ENCODE measurements at places on chromosomes 2 and 18. TPM values are rescaled to one million over a fixed set of nuclear protein-coding genes. Genes with fewer than 3 reads are reported as not detected.

DNA sequence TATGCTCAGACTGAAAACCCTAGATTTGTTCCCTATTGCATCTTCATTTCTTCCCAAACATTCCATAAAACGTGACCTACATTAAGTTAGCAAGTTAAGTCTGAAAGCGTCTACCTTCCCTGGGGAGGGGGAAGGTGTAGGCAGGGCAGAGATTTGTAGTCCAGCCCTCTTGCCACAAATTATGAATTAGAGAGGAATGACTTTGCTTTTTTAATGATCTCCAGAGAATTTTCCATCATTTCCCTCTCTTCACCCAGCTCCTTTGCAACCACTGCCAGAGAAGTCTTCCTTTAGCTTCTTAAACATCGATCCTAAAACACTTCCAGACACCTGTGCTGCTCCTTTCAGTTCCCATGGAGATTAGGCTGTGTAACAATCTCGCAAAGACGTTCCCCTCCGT, 1.2 kb downstream of the C2orf76 start:
- DNase-seq: no peak

GRCh38 chr2:51071191-51071590, 39.3 kb upstream of the NRXN1 start:
- DNase-seq: no peak

The EVX2 gene
- total RNA-seq: not detected

DNA sequence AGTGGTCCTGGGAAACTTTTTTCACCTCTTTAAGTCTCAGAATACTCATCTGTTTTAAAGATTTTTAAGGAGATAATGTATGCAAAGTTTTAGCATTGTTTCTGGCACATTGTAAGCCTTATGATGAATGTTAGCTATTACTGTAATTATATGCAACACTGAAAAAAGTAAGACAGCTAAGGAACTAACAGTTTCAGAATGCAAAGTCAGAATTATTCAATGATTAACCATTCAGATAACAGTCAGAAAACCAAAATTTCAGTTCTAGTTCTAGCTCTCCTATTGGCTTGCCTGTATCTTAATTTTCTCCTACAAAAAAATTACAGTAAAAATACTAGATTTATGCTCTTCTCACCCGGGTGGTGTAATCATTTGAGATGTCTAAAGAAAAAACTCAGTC, 101.1 kb downstream of the SLC4A10 start:
- no peak for DNase-seq

- DNase-seq: peak; percentile 55
These were observed 43.5 kb downstream of the ASAP2 start for GRCh38 chr2:9250091-9250490.

DNA sequence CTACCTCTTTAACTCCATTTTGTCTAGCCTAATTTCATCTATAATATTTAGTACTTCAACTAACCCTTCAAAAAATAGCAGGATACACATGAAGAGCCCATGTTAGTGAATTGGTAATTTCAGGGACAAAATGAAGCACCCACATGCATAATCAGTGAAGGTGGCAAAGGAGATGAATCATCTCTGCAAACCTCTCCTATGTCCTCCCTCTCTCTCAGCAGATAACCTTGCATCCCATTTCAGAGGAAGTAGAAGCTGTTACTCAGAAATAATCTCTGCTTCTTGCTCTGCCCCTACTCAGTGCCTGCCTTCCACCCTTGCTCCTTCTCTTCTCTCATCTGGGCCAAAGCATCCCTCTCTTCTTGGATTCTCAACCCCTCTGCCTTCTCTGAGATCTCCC, 60.2 kb upstream of the CAVIN2 start:
- no peak for DNase-seq

- DNase-seq: no peak
These were observed 59.7 kb upstream of the TPO start for GRCh38 chr2:1353543-1353942.

DNA sequence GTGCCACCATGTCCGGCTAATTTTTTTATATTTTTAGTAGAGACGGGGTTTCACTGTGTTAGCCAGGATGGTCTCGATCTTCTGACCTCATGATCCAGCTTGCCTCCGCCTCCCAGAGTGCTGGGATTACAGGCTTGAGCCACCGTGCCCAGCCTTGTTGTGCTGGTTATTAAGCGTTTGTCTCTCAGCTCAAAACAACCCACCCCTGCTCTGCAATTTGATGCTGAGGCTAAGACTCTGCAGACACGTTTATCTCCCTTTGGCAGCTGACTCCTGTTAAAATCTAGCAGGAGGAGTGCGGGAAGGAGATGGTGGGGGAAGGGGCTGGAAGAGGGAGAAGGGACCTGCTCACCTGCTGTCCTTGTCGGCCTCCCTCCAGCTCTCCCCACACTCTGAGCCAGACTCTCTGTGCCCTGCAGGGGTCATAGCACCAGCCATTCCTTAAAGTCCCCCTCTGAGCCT, 29.9 kb upstream of the IMPA2 start:
- DNase-seq: no peak

DNA sequence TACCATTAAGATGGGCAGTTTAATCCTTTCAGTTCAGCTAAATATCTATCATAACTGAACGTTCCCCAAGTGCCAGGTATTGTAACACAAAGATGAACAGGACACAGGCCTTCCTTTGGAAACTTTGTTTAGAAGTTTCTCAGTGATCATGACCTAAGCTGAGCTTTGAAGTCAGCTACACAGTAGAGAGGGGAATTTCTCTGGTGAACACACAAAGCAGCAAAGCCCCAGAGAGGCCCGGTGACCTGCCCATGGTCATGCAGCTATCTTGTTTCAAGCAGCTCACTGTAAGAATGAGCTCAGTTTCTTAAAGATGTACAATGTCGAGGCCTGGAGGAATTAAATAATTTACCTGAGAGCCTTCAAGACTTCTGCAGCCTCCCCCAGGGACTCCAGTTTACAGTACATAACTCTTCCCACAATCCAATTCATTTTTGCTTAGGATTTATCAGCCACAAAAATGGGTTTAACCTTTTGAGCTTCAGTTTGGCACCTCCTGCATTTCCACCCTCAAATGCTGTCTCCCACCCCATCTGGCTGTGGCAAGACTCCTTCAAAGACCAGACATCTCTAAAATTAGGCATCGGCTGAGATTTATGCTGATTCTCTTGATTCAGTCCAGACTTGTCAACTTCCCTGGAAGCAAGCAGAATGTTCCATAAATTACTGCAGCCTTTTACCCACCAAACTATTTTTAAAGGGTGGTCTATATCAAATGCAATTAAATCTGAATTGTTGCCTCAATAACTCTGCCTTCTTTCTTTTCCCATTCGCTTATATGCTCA, 325.6 kb downstream of the TXNL1 start:
- no peak for DNase-seq

The UPP2 gene
- total RNA-seq: not detected

- peak; percentile 13 for DNase-seq
These were observed 180.5 kb downstream of the AGPS start for GRCh38 chr2:177573120-177573519.

The PTPRM gene
- 51.8 TPM for total RNA-seq

GRCh38 chr18:35458271-35458670, 39.5 kb downstream of the INO80C start:
- peak; percentile 24 for DNase-seq

The ALPI gene
- total RNA-seq: not detected

GRCh38 chr2:144111437-144111836, 408.5 kb downstream of the ZEB2 start:
- peak; percentile 89 for DNase-seq

The WDR12 gene
- total RNA-seq: 72.1 TPM

DNA sequence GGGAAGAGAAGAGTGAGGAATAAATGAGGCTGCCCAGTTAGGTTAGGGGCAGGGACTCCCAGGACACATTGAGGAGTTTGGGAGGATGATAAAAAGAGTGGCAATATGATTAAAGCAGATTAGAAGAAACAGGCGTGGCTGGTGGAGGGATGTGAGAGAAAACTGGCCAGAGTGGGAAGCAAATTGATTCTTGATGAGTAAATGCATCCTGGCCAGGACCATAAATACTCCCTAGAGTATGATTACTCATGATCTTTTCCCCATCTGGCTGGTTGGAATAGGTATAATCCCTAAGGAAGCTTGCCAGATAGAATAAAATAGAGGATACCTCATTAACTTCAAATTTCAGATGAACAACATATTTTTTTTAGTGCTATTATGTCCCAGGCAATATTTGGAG, 21.5 kb upstream of the DAW1 start:
- peak; percentile 43 for DNase-seq

DNA sequence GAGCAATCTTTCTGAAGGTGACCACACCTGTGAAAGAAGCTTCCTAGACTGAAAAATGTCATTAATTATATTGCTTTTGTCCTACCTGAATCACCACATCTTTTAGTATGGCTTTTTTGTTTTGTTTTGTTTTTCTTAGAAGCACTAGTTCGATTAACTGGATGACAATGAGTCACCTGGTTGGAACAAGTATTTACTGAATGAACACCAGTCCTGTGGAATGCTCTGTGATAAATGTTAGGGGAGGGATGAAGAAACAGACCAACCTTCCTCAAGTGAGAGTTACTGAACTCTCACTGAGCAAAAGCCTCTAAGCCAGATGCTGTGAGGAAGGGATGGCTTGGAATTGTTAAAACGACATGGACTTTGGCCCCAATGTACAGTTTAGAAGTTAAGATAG, 26.8 kb upstream of the DCC start:
- no peak for DNase-seq

DNA sequence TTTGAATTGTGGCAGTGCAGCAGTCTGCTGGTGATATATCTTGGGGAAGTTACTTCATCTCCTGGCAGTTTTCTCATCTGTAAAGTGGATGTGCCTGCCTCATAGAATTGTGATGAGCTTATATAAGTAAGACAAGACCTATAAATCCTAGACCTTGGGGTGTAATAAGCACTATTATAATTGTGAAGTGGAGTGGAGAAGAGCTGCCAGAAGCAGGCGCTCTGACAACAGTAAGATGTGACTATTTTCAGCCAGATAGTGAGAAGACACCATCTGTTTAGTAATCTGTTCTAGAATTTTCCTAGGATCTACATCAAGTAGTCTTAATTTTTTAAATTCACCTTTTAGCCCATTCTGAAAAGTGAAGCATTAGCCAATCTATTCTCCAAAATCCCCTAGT, 85.6 kb upstream of the TSPYL6 start:
- peak; percentile 37 for DNase-seq

DNA sequence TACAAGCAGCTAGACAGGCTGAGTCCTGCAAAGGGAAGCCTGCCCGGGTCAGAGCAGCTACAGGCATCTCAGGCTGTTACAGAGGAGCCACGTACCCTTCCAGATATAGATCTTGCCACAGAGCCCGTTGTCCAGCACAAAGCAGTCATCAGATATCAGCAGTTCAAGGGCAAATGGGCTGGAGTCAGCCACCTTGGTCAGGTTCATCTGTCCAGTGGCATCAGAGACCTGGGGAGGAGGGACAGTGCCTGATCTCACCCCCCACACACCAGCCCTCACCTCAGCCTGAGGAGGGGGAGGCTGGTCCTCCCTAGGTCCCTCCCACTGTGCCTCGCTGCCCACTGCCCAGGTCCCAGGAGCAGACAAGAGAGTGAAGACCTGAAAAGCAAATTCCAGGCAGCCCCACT, 12.2 kb downstream of the CAPG start:
- DNase-seq: no peak

- no peak for DNase-seq
These were observed 906.7 kb downstream of the NRXN1 start for GRCh38 chr2:50125246-50125645.

The CYP20A1 gene
- 31.4 TPM for total RNA-seq

The EFEMP1 gene
- 3.7 TPM for total RNA-seq

The C18orf54 gene
- total RNA-seq: 7.6 TPM

The CRYGC gene
- not detected for total RNA-seq

The USP14 gene
- 16.6 TPM for total RNA-seq

DNA sequence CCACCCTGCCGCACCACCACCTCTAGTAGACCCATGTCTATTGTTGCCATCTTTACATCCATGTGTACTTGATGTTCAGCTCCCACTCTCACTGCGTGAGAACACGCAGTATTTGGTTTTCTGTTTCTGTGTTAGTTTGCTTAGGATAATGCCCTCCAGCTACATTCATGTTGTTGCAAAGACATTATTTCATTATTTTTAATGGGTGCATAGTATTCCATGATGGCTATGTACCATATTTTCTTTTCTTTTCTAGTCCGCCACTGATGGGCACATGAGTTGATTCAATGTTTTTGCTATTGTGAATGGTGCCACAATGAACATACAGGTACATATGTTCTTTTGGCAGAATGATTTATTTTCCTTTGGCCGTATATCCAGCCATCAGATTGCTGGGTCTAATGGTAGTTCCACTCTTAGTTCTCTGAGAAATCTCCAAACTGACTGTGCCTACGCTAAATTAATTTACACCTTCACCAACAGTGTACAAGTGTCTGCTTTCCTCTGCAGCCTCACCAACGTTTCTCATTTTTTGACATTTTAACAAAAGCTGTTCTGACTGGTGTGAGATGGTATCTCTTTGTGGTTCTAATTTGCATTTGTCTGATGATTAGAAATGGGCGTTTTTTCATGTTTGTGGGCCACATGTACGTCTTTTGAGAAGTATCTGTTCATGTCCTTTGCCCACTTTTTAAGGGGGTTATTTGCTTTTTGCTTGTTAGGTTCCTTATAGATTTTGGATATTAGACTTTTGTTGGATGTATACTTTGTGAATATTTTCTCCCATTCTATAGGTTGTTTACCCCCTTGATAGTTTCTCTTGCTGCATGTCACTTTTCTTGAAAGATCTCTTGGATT, 10.5 kb upstream of the ZNF513 start:
- no peak for DNase-seq

- DNase-seq: peak; percentile 98
These were observed at the start of gene DDX18 for GRCh38 chr2:117814417-117815264. Gene DDX18 (plus strand): TSS chr2:117814691. CDS start chr2:117814778, 87 bp downstream.

DNA sequence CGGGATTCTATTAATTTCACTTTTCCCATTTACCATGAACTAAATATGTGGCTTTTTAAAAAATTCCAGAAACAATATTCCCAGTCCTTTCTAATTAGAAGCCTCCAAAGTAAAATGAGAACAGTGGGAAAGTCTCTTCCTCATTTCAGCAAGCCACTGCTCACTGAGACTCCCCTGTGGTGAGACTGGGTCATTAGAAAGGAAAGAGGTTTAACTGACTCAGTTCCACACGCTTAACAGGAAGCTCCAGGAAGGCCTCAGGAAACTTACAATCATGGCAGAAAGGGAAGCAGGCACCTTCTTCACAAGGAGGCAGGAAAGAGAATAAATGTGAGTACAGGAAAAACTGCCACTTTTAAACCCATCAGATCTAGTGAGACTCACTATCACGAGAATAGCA, 258.9 kb upstream of the CHAC2 start:
- DNase-seq: peak; percentile 5

The KIF5C gene
- 0.12 TPM for total RNA-seq

GRCh38 chr2:61536572-61537276, 1.4 kb downstream of the XPO1 start:
- DNase-seq: peak; percentile 92

DNA sequence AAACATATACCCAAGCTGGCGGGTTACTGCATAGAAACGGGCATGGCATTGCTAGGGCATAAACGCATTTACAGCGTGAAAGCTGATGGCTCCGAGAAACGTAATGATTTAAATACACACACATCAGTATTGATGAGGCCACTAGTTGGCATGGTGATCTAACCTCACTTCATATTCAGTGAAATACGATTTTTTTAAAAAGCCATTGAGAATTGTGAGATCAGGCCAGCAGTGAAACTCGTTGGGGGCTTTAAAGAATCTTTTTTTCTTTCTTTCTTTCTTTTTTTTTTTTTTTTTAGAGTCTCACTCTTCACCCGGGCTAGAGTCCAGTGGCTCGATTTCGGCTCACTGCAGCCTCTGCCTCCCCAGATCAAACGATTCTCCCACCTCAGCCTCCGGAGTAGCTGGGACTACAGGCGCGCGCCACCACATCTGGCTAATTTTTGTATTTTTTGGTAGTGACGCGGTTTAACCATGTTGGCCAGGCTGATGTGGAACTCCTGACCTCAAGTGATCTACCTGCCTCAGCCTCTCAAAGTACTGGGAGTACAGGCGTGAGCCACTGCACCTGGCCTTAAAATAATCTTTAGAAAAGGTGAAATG, 2.4 kb upstream of the SMAD7 start:
- no peak for DNase-seq

All from RPMI7951 (cell line).